Spleen (tissue), 13 donors: ENCODE measurements at places on chromosomes 1 and 21. TPM values are rescaled to one million over a fixed set of nuclear protein-coding genes. Genes with fewer than 3 reads are reported as not detected.

NUCKS1 gene
- 114 TPM for total RNA-seq

ADAMTS5 gene
- total RNA-seq, result 61.2 TPM

CNTN2 gene
- not detected for total RNA-seq

CNR2 gene
- 15.4 TPM for total RNA-seq

KCNE2 gene
- total RNA-seq, result not detected

ICOSLG gene
- 13.0 TPM for total RNA-seq

AMY1A gene
- not detected for total RNA-seq

SAMD13 gene
- 0.72 TPM for total RNA-seq

TMEM240 gene
- 5.3 TPM for total RNA-seq

MYBPH gene
- not detected for total RNA-seq

DNM3 gene
- 9.8 TPM for total RNA-seq

PSMB2 gene
- 49.2 TPM for total RNA-seq

KDF1 gene
- total RNA-seq, result 0.44 TPM

GRCh38 chr1:10253755-10254154 lies 43.4 kb downstream of the KIF1B start:
- DNase-seq, result no peak

DNA sequence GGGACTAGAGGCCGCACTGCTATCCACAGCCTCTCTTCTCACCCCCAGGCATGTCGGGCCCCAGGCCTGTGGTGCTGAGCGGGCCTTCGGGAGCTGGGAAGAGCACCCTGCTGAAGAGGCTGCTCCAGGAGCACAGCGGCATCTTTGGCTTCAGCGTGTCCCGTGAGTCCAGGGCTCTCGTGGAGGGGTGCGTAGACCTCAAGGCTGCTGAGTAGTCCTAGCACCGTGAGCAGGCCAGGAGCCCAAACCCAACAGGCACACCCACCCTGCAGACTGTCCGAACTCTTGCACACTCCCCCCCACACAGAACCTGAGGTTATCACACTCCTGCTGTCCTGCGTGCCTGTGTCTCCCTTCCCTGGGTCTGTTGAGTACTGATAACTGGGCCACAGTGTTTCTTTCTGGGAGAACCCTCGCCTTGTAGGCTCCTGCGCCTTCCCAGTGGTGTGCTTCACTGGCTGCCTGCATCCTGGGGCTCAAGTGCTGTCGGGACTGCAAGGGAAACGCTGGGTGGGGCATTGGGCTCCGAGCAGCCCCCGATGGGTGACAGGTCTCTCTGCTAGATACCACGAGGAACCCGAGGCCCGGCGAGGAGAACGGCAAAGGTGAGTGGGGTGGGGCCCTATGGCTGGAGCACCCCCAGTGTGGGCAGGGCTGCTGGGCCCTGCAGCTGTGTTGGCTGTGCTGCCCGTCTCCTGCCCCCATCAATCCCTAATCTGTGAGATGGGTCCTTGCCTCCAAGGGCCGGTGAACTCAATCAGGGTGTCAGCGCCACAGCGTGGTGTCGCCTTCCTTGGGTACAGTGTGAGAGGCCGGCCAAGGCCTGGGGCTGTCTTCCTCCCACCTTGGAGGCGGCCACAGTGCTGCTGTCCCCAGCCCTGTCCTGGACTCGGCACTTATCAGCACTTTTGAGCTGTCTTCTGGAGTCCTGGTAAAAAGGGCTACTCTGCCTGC lies 4.0 kb upstream of the GJC2 start:
- DNase-seq, result no peak

GRCh38 chr1:4045397-4046010 lies 145.4 kb upstream of the C1orf174 start:
- DNase-seq, result no peak

GRCh38 chr1:172408958-172409357 lies 11.5 kb upstream of the C1orf105 start:
- no peak for DNase-seq

DNA sequence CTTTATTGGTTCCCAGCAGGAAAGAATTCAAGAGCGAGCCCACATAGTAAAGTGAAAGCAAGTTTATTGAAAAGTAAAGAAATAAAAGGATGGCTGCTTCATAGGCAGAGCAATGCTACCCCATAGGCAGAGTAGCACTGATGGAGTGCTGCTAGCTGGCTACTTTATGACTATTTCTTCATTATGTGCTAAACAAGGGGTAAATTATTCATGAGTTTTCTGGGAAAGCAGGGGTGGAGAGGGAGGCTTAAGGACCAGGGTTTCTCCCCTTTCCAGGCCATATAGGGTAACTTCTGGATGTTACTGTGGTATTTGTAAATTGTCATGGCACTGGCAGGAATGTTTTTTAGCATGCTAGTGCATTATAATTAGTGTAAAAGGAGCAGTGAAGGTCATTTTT lies 1271.4 kb downstream of the KCNT2 start:
- no peak for DNase-seq

DNA sequence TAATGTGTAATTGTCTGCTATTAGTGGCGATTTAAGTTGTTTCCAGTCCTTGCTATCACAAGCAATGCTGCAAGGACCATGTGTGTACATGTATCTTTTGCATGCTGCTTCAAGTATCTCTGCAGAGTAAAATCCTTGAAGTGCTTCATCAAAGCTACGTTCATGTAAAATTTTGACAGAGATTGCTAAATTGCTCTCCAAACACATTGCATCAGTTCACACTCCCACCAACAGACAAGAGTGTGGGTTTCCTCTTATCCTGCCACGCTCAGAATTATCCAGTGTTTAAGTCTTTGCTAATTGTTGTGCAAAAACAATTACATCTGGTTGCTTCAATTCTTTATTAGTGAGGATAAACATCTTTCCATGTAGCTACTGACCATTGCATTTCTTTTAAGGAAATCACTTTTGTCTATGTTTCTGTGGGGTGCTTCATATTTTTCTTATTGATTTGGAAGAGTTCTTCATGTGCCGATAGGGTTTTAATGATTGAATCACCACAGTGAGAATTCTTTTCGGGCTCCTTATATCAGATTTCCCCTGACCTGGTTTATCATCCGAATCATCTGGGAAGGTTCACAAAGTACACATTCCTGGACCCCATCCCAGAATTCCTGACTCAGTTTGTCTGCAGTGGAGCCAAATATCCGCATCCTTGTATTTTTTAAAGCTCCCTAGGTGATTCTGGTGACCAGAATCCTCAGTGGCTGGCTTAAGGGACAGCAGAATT lies 56.3 kb upstream of the GALNT2 start:
- no peak for DNase-seq

DNA sequence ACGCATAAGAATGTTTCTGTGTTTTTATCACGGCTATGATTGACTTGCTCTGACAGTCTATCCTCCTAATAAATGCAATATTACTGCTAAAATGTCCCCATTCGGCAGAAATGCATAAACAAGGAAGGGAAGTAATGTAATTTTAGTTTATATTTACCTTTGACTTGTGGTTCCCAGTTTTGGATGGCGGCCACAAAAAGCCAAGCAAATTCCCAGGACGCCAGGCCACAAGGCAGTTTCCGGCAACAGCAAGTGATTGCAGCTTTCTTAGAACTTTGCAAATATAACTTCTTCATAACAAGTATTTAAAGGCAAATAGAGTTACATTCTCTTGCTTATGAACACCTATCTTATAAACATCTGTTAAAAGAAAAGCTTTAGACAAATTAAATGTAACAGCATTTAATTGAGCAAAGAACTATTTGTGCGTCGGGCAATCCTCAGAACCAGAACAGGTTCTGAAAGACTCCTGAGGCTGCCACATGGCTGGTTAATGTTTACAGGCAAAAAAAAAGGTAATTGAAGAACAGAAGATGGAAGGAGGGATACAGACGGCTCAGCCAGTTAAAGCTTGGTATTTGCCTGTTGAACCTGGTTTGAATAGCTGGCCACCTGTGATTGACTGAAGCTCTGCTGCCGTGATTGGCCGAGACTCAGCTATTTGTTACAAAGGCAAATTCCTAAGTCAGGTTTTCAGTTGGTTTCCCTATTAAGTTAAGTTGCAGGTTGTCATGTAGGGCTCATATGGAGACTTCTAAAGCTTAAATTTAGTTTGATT lies 80.8 kb downstream of the C21orf91 start:
- DNase-seq, result no peak

DNA sequence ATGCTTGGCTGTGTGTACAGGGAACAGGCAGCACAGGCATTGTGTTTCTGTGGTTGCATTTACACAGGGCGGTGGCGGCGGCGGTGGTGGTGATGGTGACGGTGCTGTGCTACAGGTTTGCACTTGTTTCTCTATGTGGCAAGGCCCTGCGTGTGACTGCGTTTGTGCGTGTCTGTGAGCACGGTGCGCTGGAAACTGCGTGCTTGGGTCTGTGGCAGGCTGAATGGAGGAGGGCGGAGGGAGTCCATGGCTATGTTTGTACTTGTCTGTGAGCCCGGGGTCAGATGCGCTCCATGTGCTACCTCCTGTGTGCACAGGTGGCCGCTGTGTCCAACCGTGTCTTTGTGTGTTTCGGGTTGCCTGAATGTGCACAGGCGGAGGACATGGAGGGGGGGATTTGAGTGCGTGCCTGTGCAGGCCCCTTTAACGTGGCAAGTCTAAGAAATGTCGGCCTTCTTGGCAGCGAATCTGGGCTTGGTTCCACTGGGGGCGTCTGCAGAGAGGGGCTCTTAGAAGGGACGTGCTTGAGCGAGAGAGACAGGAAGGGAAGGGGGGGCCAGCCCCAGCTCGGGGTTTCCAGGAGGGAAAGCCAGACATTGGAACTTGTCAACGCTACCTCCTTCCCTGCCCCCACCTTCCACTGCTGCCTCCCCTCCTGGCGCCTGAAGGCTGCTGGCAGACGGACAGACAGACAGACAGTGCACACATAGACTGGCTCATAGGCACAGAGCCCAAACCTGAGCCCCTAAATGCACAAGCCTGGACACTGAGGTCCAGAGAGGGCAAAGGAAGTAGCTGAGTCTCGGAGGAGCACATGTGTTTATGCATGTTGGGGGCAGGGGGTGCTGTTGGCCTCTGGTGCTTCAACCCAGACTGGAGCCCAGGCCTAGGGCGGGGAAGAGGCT lies 32.7 kb upstream of the WASF2 start:
- peak; percentile 77 for DNase-seq

- no peak for DNase-seq
These were observed 3.7 kb upstream of the SEC16B start for GRCh38 chr1:177973585-177973984.

- no peak for DNase-seq
These were observed 161.5 kb downstream of the DNM3 start for GRCh38 chr1:172002725-172003345.

DNA sequence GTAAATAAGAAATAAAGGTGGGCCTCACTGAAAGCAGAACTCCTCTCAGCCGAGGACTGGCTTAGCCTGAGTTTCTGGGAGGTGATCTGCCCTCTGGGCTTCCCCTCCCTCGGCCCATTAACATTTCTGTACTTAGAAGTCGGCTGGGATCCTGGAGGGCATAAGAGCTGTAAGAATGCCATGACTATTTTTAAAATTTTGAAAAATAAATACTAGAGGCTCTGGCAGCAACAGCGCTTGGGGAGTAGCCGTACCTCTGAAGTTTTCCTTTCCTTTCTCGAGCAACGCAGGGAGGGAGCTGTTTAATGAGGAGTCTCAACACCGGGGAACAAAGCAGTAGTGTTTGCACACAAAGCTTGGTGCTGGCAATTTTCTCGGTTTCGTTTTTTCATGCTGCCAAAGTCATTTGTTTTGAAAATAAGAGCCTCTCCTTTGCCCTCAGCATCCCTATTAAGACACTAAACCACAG lies 498.7 kb downstream of the SMYD3 start:
- no peak for DNase-seq

GRCh38 chr1:184419350-184420161 lies 32.7 kb downstream of the C1orf21 start:
- DNase-seq, result no peak

DNA sequence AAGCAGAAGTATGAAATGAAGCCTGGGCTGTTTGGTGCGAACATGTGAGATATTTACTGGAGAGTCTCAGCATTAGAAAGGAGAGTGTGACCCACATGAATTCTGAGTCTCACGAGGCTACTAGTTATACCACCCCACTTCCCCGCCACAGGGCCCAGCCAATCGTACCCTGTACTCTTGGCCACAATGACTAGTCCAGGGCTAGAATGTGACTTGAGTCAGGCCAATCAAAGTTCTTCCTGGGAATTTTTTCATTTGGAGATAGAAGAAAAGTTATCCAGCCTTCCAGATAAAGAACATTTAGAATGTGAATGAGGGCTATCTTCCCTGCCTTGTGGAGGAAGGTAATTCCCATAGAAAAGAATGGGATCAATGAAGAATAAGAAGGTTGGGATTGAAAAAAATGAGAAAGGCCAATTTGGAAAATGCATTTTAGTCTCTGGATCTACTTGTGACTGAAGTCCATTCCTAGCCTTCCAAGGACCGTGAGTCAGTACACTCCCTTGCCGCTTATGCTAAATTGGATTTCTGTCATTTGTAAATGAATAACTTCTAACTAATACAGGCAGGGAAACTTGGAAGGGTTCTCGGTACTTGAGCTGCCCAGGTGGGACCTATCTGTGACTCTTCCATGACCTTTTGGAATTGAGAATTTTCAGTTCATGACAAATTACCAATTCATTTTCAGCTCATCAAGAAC lies 12.3 kb upstream of the RIMKLA start:
- DNase-seq, result no peak

- DNase-seq, result no peak
These were observed 430.5 kb downstream of the HLX start for GRCh38 chr1:221309723-221310122.

DNA sequence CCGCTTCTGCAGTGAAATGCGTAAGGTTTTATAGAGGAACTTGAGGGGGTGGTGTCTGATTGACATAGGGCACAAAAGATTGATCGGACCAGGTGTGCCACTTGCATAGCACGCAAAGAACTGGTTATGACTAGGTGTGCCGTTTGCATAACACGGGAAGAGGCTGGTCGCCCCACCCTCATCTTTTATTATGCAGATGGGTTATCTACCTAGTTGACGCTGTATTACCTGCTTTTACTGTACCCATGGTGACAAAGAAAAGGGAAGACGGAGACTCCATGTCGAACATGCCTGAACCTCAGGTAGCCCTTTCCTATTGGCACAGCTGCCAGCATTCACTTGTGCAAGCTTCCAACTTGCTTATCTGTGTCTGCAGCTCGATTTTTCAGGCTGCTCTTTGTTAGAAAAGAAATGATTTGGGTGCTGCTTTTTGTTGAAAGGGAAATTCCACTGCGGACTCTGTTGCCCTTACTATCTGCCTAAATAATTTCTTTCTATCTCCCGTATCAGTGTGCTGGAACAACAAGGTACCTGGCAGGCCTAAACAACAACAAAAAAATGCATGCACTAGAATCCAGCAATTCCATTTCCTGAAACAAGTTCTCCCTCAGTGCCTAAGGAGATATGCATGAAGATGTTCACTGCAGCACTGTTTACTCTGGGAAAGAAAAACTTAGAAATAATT lies 194.4 kb upstream of the KAZN start:
- no peak for DNase-seq
